ENCODE measurements at places on chromosomes 1 and 21. TPM values are rescaled to one million over a fixed set of nuclear protein-coding genes. Genes with fewer than 3 reads are reported as not detected.

DNA sequence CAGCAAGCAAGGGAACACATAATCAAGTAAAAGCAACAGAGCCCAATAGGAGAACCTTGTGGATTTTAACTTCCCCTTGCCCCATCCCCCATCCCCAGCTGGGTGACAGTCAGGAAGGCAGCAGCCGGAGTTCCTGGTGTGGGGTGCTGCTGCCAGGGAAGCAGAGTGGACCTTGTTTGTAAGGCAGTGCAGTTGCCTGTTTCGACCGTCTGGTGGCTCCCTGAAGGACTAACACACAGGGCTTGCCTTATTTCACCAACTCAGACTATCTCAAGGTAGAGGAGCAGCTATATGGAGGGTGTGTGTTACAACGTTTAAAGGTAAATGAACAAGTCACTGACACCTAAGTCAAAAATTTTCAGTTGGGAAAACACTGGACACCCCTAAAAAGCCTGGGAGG, 6.6 kb downstream of the KRTAP10-8 start:
- peak; percentile 2 for DNase-seq

GRCh38 chr1:116919802-116920201, 10.1 kb downstream of the PTGFRN start:
- DNase-seq: no peak

DNA sequence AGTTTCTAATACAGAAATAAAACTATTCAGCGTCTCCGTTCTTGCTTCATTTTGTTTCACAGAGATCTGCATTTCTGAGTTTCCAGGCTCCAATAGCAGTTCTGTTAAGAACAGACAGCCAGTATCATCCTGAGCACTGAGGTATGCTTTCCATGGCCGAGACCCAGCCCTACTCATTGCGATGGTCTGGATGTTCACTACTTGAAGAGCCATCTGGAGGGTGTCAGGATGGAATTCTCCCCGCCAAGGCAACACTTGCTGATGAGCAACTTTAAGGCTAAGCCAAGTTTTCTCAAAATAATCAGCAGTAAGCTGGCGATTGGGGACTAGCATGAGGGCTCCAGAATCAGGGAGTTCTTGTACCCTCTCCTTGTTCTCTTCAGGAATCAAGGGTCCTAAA, 7.7 kb upstream of the BCL2L15 start:
- no peak for DNase-seq

- DNase-seq: no peak
These were observed 69.8 kb downstream of the SLC35A3 start for GRCh38 chr1:100039591-100039990.

GRCh38 chr1:201459775-201460174, 9.2 kb downstream of the PHLDA3 start:
- DNase-seq: no peak

DNA sequence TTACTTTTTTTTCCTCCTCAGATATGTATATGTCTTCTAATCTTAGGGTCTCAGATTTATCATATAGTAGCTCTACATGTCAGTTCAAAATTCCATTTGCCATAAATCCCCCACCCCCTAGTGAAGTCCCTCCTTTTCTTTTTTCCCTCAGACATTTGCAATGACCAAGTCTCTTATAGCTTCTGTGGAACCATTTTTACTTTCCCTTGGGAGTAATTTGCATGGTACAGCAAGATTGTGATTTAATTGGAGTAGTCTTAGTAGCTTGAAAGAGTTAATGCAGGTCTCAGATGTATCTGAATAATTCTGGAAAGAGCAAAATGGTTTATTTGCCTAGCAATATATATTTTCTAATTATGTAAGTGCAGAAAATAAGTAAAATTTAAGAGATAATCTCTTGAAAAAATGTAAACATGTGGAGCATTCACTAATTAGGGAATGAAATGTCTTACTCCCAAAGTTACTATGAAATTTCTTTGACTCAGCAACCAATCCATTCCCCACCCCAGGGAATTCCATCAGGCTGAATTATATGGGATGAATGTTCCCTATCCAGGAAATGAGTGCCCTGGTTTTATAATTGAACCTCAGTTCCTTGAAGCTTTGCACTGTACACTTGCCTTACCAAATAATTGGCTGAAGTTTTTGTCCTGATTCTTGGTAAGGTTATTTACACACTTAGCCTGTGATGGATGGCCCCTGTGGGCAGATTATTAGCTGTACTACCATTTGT, 267.0 kb downstream of the DNM3 start:
- DNase-seq: no peak

DNA sequence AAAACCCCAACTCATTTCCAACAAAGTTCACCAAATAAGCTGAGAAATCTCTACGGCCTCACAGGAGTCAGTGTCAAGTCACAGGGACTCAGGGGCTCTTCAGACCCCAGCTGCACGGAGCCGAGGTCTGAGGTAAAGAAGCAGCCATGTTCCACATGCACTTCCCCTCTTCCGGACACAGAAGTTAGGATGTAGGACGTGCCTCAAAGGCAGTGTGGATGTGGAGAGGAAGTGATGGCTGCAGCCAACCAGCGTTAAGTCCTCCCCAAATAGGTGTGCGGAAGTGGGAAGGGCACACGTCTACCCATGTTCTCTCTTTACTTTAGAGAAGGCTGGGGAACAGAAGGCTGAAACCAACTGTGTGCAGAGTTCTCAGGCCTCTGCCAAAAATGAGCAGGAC, 14.6 kb upstream of the NCF2 start:
- no peak for DNase-seq

DNA sequence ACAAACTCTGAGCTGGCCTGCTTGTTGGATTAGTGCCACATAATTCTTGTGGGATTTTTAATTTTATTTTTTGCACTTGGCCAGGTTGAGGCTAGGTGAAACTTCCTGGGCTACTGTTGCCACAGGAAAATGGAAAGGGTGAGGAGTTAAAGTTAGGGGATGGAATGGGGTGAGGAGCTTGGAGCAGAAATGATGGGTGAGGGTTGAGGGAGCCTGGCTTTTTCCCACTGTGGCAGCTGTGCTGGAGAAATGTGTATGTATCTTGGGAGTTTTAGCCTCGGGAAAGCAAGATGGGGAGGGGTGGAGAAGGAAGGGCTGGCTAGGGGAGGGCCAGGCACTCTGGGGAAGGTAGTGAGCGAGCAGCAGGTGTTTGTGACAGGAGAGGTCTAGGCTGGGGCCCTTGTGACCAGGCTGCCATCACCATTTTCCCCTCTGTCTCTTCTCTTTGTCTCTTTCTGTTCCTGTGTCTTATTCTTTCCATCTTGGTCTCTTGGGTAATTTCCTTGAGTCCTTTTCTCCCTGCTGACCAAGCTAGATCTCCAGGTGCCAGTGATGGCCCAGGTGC, 2.0 kb downstream of the ZNF687 start:
- no peak for DNase-seq

DNA sequence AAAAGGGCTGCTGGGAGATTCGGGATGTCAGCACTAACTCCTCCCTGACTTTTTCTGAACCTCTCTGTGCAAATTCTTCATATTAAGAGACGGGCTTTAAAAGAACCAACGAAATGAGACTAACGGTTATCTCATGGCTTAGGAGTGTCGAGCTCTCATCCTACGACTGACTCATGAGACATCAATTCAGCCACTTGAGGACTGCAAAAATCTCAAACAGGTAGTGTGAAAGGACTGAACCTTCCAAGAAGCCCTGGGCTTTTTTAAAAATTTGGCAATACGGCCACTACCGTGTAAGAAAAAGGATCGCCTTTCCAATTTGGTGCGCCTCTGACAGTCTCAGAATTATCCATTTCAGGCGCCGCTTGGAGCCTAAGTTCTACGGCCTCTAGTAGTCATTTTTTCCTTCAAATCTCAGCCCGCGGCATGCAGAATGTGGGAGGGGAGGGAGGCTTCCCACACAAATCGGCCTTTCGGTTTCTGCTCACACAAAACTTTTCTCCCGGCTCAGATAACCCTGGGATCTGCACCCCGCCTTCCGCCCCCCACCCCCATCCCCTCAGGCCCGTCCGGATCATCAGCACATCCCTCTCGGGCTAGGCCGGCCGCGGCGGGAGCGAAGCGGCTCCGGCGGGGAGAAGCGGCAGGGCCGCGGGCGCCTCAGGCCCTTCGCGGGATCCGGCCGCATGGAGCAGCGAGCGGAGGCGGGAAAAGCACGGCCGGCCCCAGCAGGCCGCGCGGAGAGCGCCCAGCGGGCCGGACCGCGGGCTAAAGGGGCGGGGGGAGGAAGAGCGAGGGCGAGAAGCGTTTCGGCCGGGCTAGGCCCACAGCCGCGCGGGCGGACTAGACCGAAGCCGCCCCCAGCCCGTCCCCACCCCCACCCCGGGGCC, 618 bp downstream of the HNRNPR start:
- DNase-seq: no peak

DNA sequence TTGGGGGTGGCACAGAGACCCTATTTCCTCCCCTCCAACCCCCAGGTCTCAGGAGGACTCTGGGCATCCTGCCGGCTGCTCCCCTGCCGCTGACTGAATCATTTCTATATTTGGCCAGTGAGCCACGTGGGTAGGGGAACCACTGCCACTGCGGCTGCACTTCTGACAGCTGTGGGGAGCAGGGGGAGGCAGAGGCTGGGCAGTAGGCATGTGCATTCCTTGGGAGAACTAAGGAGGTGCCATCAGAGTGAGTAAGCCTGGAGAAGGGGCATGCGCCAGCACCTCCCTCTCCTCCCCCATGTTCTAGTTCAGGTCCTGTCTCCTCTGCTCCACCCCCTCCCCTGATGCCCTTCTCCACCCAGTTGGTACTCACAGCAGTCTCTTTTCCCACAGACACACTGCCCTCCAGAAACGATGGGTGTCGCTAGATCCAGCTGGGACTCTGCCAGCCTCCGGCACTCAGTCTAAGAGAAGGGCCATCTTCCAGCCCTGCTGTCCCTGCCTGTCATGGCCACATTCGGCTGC, 12.0 kb downstream of the PPFIA4 start:
- DNase-seq: no peak

DNA sequence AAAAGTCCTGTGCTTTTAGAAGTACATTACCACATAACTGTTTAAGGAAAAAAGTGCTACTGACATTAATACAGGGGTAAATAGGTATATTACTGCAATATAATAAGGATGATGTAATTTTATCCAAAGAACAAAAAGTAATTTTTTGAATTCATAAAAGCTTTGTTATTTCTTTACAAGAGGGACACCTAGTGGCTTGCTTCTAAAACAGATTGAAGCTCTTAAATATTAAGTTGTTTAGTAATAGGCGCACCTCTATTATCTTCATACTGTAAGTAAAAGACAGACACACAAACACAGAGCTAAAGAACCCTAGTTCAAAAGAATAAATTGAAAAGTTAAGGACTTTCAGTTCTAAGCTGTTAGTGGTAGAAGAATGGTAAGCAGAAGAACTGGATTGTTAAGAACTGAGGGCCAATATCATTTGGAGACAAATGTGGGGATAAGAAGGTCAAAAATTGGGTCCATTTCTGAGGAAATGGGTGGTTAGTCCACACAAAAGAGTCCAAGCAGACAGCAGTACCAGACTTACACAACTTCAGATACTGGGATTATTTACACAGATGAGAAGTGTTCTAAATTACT, 15.4 kb downstream of the ZNHIT6 start:
- peak; percentile 34 for DNase-seq

- DNase-seq: no peak
These were observed 112.0 kb upstream of the CHRM3 start for GRCh38 chr1:239274242-239274830.

DNA sequence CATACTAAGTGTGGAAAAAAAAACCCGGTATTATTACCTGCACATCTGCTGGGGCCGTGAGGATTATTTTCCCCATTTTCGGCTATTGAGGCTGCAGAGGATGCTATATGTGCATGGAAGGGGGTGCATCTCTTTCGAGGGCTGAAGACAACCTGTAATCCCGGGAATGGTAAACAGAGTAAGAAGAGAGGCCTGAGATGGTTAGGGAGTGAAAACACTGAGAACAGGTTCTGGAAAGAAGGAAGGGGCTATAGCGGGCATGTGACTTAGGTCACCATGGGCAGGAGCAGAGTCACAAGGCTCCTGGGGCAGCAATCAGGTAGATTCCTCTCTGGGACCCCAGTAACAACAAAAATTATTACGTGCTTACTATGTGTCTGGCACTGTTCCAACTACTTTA, 299.1 kb downstream of the RRAGC start:
- no peak for DNase-seq

The GFI1 gene
- total RNA-seq: 0.35 TPM

The PAPPA2 gene
- 0.18 TPM for total RNA-seq

The S100A7 gene
- total RNA-seq: not detected

The RGS18 gene
- total RNA-seq: not detected

The ZSCAN20 gene
- 7.6 TPM for total RNA-seq

The NCAM2 gene
- 7.6 TPM for total RNA-seq

The PRRX1 gene
- 0.93 TPM for total RNA-seq

The HTR6 gene
- total RNA-seq: not detected

The COL9A2 gene
- 0.12 TPM for total RNA-seq

The TSPEAR gene
- total RNA-seq: not detected

The RCSD1 gene
- total RNA-seq: 7.1 TPM
